ENCODE measurements at places on chromosomes 5 and 9. TPM values are rescaled to one million over a fixed set of nuclear protein-coding genes. Genes with fewer than 3 reads are reported as not detected.

GRCh38 chr9:99182356-99182755 is 39.4 kb downstream of the ALG2 start:
- no peaks in the 10 kb centered on the region for H3K27me3 ChIP-seq
- H3K4me3 ChIP-seq, result no peak overlapping the region
- H3K4me1 ChIP-seq, result no peaks in the 10 kb centered on the region
- H3K27ac ChIP-seq, result no peak overlapping the region
- DNase-seq, result no peak
- no peaks in the 10 kb centered on the region for H3K36me3 ChIP-seq

- H3K4me3 ChIP-seq, result no peak overlapping the region
- no peaks in the 10 kb centered on the region for H3K27me3 ChIP-seq
- DNase-seq, result no peak
- H3K36me3 ChIP-seq, result no peaks in the 10 kb centered on the region
These were observed 57.0 kb downstream of the SHB start for GRCh38 chr9:38011991-38012390.

GRCh38 chr5:97417986-97418385 is 234.9 kb upstream of the RIOK2 start:
- no peaks in the 10 kb centered on the region for H3K27me3 ChIP-seq
- no peaks in the 10 kb centered on the region for H3K4me1 ChIP-seq
- no peak overlapping the region for H3K27ac ChIP-seq
- no peak for DNase-seq
- no peaks in the 10 kb centered on the region for H3K36me3 ChIP-seq
- H3K4me3 ChIP-seq, result no peak overlapping the region

- H3K27ac ChIP-seq, result no peak overlapping the region
- no peaks in the 10 kb centered on the region for H3K4me1 ChIP-seq
- no peaks in the 10 kb centered on the region for H3K36me3 ChIP-seq
- DNase-seq, result no peak
These were observed 21.0 kb upstream of the TRIM52 start for GRCh38 chr5:181281984-181282316.

GRCh38 chr5:123440456-123441181 is 17.4 kb upstream of the CEP120 start:
- H3K27ac ChIP-seq, result no peak overlapping the region
- no peaks in the 10 kb centered on the region for H3K27me3 ChIP-seq
- H3K36me3 ChIP-seq, result no peaks in the 10 kb centered on the region
- no peaks in the 10 kb centered on the region for H3K4me1 ChIP-seq
- no peak overlapping the region for H3K4me3 ChIP-seq

Gene SIT1
- 3.8 TPM for total RNA-seq

Gene SELENOP
- 336 TPM for total RNA-seq

Gene GGTA1
- total RNA-seq, result 5.5 TPM

DNA sequence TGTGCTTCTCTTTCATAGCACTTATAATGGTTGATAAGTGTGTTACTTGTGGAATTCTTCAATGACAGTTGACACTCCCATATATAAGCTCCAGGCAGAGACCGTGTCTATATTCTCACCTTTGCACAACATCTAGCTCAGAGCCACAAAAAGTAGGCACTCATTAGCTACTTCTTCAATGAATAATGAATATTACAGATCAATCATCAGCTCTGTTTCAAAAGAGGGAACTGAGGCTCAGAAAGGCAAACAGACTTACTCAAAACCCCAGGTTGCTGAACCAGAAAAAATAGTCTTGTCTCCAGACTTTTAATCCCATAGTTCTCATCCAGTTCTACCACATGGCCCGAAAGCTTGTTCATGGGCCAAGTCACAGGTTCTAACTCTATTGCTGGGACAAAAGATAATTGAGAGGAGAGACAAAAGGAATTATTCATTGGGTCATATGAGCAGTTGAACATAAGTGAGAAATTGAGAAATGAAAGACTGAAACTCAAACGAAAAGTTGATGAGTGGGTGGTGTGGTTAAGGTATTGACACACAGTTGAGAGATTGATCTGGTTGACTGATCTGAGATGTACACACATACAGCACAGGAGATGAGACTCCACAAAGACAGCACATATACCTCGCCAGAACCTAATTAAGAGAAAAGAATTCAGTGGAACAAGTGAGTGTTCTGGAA is 381.6 kb downstream of the EFNA5 start:
- no peak overlapping the region for H3K27ac ChIP-seq
- no peaks in the 10 kb centered on the region for H3K27me3 ChIP-seq
- no peak for DNase-seq
- H3K4me1 ChIP-seq, result no peaks in the 10 kb centered on the region

DNA sequence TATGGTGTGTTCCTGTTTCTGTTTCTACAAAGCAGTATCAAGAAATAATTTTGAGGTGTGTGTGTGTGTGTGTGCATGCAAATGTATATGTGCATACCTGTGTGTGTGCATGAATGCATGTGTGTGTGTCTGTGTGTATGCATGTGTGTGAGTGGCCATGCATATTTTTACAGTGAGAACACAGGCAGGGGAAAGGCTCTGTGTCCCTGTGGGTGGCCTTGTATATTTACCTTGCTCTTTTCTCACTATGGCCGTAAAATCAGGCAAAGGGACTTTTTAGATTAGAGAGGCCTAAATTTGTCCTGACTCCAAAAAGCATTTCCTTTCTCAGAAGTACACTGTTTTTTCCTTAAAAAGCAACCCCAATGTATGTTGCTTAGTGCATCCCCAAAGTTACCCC is 293.4 kb downstream of the MARCHF11 start:
- no peaks in the 10 kb centered on the region for H3K36me3 ChIP-seq
- no peak overlapping the region for H3K4me3 ChIP-seq
- H3K27ac ChIP-seq, result no peak overlapping the region
- H3K4me1 ChIP-seq, result no peaks in the 10 kb centered on the region

GRCh38 chr9:89059925-89060506 is 68.7 kb downstream of the S1PR3 start:
- H3K27ac ChIP-seq, result no peak overlapping the region
- no peaks in the 10 kb centered on the region for H3K36me3 ChIP-seq
- no peak for DNase-seq
- no peaks in the 10 kb centered on the region for H3K27me3 ChIP-seq
- H3K4me1 ChIP-seq, result no peaks in the 10 kb centered on the region

Gene CYLC2
- total RNA-seq, result not detected

DNA sequence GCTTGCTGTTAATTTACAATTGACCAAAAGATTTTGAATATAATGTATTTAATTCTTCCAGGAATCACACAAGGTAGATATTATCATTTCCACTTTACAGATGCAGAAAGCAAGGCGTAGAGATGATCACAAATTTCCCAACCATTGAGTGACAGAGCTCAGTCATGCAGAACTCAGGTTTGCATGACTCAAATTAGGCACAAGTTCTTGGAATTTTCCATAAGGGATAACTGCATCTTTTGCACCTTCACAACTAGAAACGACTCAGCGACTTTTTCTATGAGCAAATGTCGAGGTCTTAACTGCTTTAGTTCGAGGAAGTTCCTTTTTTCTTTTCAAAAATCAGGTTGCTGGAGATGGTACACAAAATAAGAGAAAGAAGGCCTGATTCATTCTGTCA is 265.5 kb upstream of the PAPPA start:
- no peaks in the 10 kb centered on the region for H3K36me3 ChIP-seq
- H3K4me3 ChIP-seq, result no peak overlapping the region
- H3K4me1 ChIP-seq, result no peaks in the 10 kb centered on the region
- no peak for DNase-seq
- no peaks in the 10 kb centered on the region for H3K27me3 ChIP-seq

- H3K27me3 ChIP-seq, result no peaks in the 10 kb centered on the region
- H3K4me1 ChIP-seq, result peaks cover 19% of the 10 kb centered on the region
- no peak overlapping the region for H3K4me3 ChIP-seq
- H3K27ac ChIP-seq, result peak overlapping the region; percentile 56
- peak; percentile 61 for DNase-seq
These were observed 129.1 kb upstream of the BOD1 start for GRCh38 chr5:173745557-173745956.

- no peak overlapping the region for H3K4me3 ChIP-seq
- no peaks in the 10 kb centered on the region for H3K36me3 ChIP-seq
- no peaks in the 10 kb centered on the region for H3K4me1 ChIP-seq
- H3K27me3 ChIP-seq, result no peaks in the 10 kb centered on the region
- no peak overlapping the region for H3K27ac ChIP-seq
- no peak for DNase-seq
These were observed 8.2 kb upstream of the FABP6 start for GRCh38 chr5:160221082-160221481.

- H3K36me3 ChIP-seq, result no peaks in the 10 kb centered on the region
- H3K4me1 ChIP-seq, result peaks cover 3% of the 10 kb centered on the region
- DNase-seq, result peak; percentile 49
- H3K4me3 ChIP-seq, result no peak overlapping the region
These were observed 86.0 kb downstream of the BRINP1 start for GRCh38 chr9:119283078-119283794.

Gene SPATA31A6
- total RNA-seq, result not detected

GRCh38 chr5:32711362-32711680 is 200 bp downstream of the NPR3 start:
- DNase-seq, result no peak
- H3K36me3 ChIP-seq, result no peaks in the 10 kb centered on the region
- H3K27ac ChIP-seq, result peak overlapping the region; percentile 95
- peak overlapping the region; percentile 9 for H3K4me3 ChIP-seq

Gene C5orf34
- total RNA-seq, result 0.42 TPM

Gene SV2C
- total RNA-seq, result not detected

GRCh38 chr5:136285096-136285855 is 80.1 kb downstream of the TRPC7 start:
- no peak overlapping the region for H3K4me3 ChIP-seq
- H3K4me1 ChIP-seq, result no peaks in the 10 kb centered on the region
- H3K36me3 ChIP-seq, result no peaks in the 10 kb centered on the region
- DNase-seq, result no peak
- no peaks in the 10 kb centered on the region for H3K27me3 ChIP-seq

GRCh38 chr5:137624786-137625349 is 111.0 kb downstream of the KLHL3 start:
- peaks cover 3% of the 10 kb centered on the region for H3K4me1 ChIP-seq
- no peaks in the 10 kb centered on the region for H3K36me3 ChIP-seq
- no peaks in the 10 kb centered on the region for H3K27me3 ChIP-seq
- no peak overlapping the region for H3K4me3 ChIP-seq
- no peak overlapping the region for H3K27ac ChIP-seq

GRCh38 chr5:148740079-148740858 is 85.9 kb upstream of the HTR4 start:
- H3K27me3 ChIP-seq, result no peaks in the 10 kb centered on the region
- H3K27ac ChIP-seq, result no peak overlapping the region
- H3K4me1 ChIP-seq, result no peaks in the 10 kb centered on the region
- H3K36me3 ChIP-seq, result no peaks in the 10 kb centered on the region
- no peak for DNase-seq
- H3K4me3 ChIP-seq, result no peak overlapping the region

DNA sequence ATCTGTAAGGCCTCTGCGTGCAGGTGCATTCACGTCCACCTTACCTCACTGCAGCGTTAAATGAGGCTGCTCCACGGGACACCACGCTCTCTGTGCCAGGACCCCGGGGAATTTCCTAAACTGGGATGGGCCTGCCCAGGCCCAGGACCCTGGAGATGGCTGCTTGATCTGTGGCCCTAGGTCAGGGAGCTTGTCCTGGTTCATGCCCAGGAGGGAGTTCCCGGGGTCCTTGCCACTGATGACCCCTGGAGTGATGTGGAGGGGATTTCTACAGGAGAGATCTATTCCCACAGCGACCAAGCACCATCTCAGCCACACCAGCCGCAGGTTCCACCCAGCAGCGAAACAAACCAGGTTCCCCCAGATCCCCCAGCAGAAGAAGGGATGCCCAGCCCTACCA is 3.5 kb downstream of the OR2V1 start:
- no peak overlapping the region for H3K4me3 ChIP-seq
- H3K36me3 ChIP-seq, result no peaks in the 10 kb centered on the region
- no peak overlapping the region for H3K27ac ChIP-seq
- peaks cover 4% of the 10 kb centered on the region for H3K27me3 ChIP-seq

GRCh38 chr9:95991326-95991725 is 115.8 kb downstream of the ERCC6L2 start:
- no peaks in the 10 kb centered on the region for H3K36me3 ChIP-seq
- H3K4me1 ChIP-seq, result peaks cover 10% of the 10 kb centered on the region
- H3K27ac ChIP-seq, result no peak overlapping the region
- H3K27me3 ChIP-seq, result no peaks in the 10 kb centered on the region
- no peak for DNase-seq
- H3K4me3 ChIP-seq, result no peak overlapping the region

GRCh38 chr5:142795251-142795650 is 25.1 kb downstream of the ARHGAP26 start:
- no peak overlapping the region for H3K4me3 ChIP-seq
- H3K27me3 ChIP-seq, result no peaks in the 10 kb centered on the region
- no peak for DNase-seq
- no peaks in the 10 kb centered on the region for H3K4me1 ChIP-seq
- H3K27ac ChIP-seq, result no peak overlapping the region
- H3K36me3 ChIP-seq, result no peaks in the 10 kb centered on the region

Gene SLC36A3
- total RNA-seq, result not detected

DNA sequence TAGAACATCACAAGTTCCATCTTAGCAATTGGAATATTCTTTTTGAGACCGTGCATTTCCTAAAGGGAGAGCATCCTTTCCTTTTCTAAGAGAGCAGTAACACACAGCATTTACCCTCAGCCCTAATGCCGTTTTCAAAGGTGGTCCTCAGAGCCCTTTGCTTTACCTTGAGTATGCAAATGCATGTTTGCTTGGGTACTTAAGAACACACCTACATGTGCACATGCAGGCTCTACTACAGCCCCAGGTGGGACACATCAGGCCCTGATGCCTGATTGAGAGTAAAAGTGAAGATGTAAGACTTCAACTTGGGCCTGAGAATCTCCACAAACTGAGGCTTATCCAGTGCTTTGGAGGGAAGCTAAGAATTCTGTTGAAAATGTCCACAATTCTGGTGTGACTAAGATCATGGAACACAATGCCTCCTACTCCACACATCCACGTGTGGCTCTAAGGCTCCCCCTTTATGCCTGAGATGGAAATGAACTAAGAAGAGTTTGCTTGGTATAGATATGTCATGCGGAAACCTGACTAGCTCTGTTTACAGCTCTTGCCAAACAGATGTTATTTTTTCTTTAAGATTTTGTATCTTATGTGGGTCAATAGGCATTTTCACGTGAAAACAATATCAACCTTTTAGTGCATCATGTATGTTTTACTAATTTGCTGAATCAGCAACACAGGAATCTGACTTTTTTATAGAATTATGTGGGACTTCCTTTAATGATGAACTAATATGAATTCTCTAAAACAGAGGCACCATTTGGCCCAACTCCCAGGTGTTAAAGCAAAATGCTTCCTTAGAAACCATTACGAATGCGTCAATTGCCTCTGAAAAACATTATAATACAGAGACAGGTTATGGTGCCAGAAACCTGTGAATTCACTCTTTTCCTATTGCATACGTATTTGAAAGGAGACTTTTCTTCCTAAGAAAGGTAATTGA is 48.9 kb upstream of the SLC2A8 start:
- no peak overlapping the region for H3K4me3 ChIP-seq
- H3K27me3 ChIP-seq, result no peaks in the 10 kb centered on the region
- no peaks in the 10 kb centered on the region for H3K36me3 ChIP-seq
- H3K27ac ChIP-seq, result no peak overlapping the region
- DNase-seq, result no peak

Measured in thyroid gland (tissue), 4 donors.